ENCODE measurements at places on chromosomes 6 and 20.

DNA sequence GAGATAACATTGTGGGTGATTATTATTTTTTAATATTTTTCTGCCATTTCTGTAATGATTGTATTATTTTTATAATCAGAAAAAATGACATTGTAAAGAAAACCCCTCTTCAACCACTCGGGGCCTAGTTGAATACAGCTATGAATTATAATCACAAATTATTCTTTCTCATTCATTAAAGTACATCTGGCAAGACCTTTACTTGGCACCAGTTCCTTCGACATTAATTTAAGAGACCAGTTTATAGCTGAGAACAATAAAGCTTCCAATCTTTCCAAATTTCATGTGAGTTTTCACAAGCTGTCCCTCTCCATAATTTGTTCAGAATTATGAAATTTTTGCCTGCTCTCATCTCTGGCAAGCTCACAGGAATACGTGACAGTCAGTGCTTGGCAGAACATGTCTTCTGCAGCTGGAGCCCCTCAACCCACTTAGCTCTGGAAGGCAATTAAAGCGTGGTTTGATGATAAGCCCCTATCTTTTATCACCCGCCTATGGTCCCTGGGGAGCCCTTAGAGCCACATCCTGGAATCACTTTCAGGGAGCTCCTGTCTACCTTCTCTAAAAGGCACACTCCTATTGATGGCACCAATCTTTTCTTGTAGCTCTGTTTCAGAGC lies 237.2 kb upstream of the PRND start:
- peak; percentile 70 for DNase-seq

GRCh38 chr6:4727217-4727616 lies 49.0 kb upstream of the CDYL start:
- DNase-seq: no peak

- DNase-seq: peak; percentile 49
Observed at GRCh38 chr20:7505835-7506221, 434.4 kb downstream of the HAO1 start.

DNA sequence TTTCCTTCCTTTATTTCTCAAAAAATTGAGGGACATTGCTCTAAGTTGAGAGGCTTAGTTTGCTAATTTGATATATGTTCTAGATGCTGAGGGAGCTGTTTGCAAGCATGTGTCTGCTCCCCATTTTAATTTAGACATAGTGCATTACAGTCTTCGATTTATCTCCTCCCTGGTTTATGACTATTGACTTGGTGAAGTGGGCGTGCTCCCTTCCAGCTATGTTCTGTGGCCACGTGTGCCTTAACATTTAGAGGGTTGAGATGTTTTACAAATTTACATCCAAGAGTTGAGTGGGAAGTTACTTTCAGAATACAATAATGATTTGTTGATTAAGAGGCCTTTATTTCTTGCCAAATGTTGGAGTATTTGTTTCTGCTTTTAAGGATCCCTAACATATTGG lies 48.2 kb downstream of the KLHL32 start:
- no peak for DNase-seq

DNA sequence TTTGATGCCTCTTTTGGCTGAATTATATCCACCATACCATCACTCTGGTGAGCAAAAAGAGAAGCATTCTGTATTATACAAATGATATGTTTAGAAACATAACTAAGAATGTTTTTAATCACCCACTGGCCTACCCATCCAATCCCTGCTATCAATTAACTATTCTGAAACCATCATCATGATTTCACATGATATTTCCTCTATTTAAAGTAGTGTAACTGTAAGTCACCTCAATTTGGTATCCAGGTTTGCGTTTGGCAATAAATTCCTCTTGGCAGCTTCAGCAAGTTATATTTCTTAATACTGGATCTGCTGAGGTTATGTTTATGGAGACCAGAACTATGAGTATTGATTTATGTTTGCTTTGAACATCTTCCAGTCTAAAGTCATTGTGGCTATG lies 332.1 kb downstream of the UTRN start:
- no peak for DNase-seq

DNA sequence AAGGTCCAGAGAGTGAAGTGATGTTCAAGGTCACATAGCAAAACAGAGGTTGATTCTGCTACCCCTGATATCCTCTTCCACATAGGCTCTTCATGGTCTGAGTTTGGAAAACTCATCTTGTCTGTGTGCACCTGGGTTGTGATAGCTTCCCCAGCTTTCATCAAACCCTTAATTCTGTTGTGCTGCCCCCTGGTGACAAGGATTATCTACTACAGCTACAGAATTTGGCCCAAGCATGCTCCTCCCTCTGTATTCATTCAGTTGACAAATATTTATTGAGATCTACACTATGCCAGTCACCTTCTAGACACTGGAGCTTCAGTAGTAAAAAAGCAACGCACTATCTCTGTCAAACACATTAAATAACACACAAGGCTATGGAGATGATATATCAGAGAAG lies 50.4 kb downstream of the SMPDL3A start:
- peak; percentile 87 for DNase-seq

All from NCI-H1417 (cell line).